ENCODE measurements at places on chromosomes 2 and 18. TPM values are rescaled to one million over a fixed set of nuclear protein-coding genes. Genes with fewer than 3 reads are reported as not detected.

GCG gene
- not detected for total RNA-seq

- H3K27me3 ChIP-seq: no peaks in the 10 kb centered on the region
- no peak for DNase-seq
- no peak overlapping the region for H3K27ac ChIP-seq
- no peak overlapping the region for H3K4me3 ChIP-seq
Observed at GRCh38 chr2:7190587-7191324, 273.5 kb downstream of the RNF144A start.

GRCh38 chr2:100197631-100198153 lies 55.3 kb upstream of the AFF3 start:
- no peaks in the 10 kb centered on the region for H3K27me3 ChIP-seq
- peaks cover 42% of the 10 kb centered on the region for H3K4me1 ChIP-seq
- peak overlapping the region; percentile 77 for H3K27ac ChIP-seq
- peak; percentile 50 for DNase-seq
- H3K36me3 ChIP-seq: peaks cover 3% of the 10 kb centered on the region
- H3K4me3 ChIP-seq: peak overlapping the region; percentile 13

PMAIP1 gene
- 6.9 TPM for total RNA-seq

ARHGAP28 gene
- total RNA-seq: 0.58 TPM

C2orf78 gene
- not detected for total RNA-seq

GRCh38 chr2:54271843-54272627 lies 16.0 kb upstream of the TSPYL6 start:
- no peaks in the 10 kb centered on the region for H3K4me1 ChIP-seq
- H3K27me3 ChIP-seq: no peaks in the 10 kb centered on the region
- no peak overlapping the region for H3K27ac ChIP-seq
- H3K36me3 ChIP-seq: no peaks in the 10 kb centered on the region

GRCh38 chr2:236875906-236876505 lies 209.7 kb upstream of the COPS8 start:
- H3K36me3 ChIP-seq: no peaks in the 10 kb centered on the region
- no peak overlapping the region for H3K4me3 ChIP-seq
- peaks cover 35% of the 10 kb centered on the region for H3K4me1 ChIP-seq
- H3K27me3 ChIP-seq: no peaks in the 10 kb centered on the region
